ENCODE measurements at places on chromosomes 6 and 20.

DNA sequence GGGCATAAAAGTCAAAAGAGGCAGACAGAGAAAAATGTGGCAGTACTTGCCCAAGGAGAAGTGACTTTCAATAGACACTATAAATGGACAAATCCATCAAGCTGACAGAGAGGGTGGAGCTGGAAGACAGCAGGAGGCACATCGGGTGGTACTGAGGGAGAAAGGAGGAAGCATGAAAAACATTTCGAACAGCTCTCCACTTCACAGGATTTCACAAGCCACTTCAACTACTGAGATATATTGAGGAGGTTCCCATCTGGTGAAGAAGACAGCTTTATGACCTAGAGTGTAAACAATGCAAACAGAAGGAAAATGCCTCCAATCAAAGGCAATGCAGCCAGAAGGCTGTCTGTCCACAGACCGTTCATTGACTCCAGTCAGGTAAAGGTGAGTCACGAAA, 259.4 kb upstream of the ECI2 start:
- no peak for DNase-seq

DNA sequence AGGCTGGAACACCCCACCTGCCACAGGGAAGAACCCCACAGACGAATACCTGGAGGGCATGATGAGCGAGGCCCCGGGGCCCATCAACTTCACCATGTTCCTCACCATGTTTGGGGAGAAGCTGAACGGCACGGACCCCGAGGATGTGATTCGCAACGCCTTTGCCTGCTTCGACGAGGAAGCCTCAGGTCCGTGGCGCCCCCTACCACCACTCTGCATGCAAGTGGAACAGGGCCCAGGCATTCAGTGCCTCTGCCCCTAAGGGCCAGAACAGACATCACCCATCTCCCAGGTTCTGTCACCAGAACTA, 6.6 kb downstream of the MYL9 start:
- no peak for DNase-seq

DNA sequence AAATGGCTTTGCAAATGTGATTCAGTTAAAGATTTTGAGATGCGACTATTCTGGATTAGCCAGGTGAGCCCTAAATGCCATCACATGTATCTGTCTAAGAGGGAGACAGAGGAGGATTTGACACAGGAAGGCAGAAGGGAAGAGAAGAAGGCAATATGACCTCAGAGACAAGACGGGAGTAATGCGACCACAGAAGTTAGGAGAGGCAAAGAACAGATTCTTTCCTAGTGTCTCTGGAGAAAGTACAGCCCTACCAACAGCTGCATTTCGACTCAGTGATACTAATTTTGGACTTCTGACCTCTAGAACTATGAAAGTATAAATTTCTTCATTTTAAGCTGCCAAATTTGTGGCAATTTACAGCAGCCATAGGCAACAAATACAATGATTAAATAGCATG, 24.2 kb upstream of the TPD52L1 start:
- DNase-seq: no peak

GRCh38 chr6:122347280-122347679, 52.2 kb upstream of the HSF2 start:
- DNase-seq: no peak

GRCh38 chr20:20304942-20305341, 63.0 kb upstream of the INSM1 start:
- DNase-seq: no peak

GRCh38 chr20:59667131-59667530, 62.8 kb downstream of the PHACTR3 start:
- DNase-seq: no peak

- DNase-seq: no peak
Measured at GRCh38 chr6:36731622-36732310, 34.1 kb downstream of the RAB44 start.

DNA sequence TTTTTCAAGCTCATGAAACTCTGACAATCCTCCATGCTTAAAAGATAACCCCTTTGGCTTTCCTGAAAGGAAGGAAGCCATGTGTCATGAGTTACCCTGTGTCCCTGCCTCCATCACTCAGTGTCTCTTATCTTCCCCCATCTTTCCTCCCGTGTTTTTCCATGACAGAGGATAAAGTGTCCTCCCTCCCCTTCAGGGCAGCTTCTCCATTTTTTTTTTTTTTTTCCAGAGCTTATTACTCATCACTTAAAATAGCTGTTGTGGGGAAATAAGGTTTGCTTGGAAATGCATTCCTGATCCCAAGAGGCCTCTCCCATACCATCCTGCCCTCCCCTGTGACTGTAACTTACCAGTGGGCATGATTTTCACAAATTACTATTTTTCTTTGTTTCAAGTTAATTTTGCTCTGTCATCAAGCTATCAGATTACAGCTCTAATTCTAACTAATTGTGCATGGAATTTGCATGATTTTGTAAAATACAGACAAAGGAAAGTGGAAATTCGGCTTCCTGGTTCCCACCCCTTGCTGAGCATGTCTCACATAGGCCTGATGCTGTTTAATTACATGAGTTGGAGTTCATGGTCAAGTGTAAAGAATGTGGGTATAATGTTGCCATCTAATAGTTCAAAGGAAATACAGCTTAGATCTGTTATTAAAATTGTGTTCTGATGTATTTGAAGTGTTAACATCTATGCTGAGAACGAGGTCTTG, 614.5 kb upstream of the FLRT3 start:
- no peak for DNase-seq

GRCh38 chr6:51805517-51805916, 281.9 kb downstream of the PKHD1 start:
- DNase-seq: no peak

DNA sequence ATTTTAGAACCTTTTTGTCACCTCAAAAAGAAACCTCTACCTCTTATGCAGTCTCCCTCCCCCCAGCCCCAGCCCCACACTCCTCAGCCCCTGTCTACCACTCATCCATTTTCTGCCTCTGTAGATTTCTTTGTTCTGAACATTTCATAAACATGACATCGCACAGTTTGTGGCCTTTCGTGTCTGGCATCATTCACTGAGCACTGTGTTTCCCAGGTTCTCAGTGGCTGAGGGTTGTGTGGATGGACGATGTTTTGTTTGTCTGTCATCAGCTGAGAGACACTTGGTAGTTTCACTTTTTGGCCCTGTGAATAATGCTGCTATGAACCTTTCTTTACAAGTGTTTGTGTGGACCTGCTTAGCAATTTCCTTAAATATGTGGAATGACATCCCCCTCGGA, 64.5 kb downstream of the FAM120B start:
- DNase-seq: no peak

DNA sequence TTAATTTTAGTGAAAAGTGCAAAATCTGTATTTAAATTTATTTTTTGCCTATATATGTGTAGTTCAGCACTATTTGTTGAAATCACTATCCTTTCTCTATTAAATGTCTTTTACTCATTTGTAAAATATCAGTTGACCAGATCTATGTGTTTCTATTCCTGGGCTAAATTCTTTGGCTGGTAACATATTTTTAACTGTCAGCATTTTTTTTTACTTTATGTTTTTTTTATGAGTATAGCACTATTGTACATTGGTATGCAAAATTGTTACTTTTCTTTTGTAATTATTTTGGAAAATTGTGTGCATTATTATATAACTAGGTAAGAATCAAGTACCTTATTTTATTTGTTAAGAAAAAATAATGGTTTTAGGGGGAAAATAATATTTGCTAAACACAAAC, 582.8 kb upstream of the ADGRB3 start:
- no peak for DNase-seq

- DNase-seq: no peak
Measured at GRCh38 chr6:91719414-91719813, 1132.5 kb upstream of the MAP3K7 start.

- DNase-seq: no peak
Measured at GRCh38 chr6:52662031-52662430, 8.9 kb upstream of the TMEM14A start.

- no peak for DNase-seq
Measured at GRCh38 chr6:135880066-135880972, 28.8 kb downstream of the PDE7B start.

- DNase-seq: no peak
Measured at GRCh38 chr6:85390775-85391174, 59.1 kb upstream of the NT5E start.

DNA sequence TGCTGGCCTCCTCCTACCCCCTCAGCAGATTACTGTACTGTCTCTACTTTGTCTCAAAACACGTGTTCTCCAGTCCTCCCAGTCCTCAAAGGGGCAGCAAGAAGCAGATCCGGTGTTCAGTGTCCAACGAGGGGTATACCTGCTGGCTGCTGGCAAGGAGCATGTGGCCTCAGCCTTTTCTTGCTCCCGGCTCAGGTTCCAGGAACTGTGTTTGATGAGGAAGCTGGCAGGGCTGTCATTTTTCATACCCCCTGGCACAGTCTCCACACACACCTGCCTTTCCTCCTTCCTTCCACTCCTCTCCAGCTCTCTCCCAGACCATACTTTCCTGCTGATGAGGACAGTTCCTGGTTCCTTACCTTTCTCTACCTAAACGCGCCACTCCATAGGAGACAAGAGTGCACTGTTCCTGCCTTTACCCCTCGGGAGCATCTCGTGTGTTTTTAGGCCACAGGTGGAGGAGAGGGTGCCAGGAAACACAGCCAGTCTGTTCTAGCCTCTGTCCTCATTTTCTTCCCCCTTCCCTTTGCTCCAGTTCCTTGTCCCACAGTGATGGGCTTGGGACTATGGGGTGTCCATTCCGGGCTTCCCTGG, 77.2 kb downstream of the SSR1 start:
- peak; percentile 97 for DNase-seq

DNA sequence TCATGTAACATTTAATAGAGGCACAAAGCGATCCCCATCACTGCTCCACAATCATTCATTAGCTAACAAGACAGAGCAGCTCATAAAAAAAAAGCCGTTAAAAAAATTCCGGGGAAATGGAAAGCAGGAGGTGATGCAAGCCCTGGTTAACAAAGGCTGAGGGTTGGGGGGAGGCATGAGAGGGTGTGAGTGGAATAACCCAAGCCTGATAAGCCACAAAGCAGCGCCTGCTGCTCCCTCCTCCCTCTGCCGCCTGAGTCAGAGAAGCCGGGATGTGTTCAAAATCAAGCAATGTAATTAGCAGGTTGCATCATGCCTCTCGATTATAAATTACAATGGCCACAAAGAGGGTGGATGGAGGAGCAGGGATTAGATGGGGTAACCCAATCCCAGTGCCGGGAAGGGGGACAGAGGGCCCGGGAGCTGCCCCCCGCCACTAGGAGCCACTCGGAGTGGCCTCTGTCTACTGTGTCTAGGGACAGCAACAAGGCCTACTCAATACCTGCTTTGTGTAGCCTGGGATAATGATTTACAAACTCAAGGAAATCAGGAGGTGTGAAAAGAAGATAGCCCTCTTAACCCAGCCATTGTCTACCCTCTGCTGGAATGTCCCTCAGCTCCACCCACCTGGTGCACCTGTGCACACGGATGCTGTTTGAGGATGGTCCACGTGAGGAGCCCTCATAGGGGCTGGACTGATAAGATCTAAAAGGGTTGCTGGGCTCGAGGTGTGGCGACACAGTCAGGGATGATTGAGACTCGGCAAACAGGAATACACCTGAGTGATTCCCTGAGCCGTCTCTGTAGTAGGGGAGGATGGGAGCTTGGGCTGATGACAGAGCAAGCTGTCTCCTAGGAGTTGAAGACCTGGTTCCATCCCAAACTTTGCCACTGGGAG, 156.9 kb downstream of the VEGFA start:
- peak; percentile 56 for DNase-seq

GRCh38 chr20:33915726-33916331, 77.9 kb upstream of the RALY start:
- DNase-seq: no peak

DNA sequence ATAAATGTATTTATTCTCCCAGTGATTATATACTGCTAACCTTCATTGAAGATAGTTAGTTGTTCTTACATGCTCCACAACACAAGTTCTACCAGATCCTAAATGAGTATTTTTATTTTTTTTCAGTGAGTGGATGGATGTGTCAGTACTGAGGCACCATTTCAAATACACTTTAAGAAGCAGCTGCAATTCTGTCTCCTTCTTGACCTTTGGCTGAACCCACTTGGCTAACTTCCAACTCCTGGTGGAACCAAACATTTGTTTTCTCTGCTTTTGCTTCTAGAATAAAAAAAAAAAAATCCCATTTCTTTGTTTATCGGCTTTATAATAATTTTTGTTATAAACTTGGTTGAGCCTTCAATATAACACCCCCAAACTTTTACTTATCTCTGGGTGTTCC, 458.3 kb upstream of the MAP3K7 start:
- DNase-seq: peak; percentile 16

GRCh38 chr6:1729750-1730140, 120.0 kb downstream of the FOXC1 start:
- no peak for DNase-seq

DNA sequence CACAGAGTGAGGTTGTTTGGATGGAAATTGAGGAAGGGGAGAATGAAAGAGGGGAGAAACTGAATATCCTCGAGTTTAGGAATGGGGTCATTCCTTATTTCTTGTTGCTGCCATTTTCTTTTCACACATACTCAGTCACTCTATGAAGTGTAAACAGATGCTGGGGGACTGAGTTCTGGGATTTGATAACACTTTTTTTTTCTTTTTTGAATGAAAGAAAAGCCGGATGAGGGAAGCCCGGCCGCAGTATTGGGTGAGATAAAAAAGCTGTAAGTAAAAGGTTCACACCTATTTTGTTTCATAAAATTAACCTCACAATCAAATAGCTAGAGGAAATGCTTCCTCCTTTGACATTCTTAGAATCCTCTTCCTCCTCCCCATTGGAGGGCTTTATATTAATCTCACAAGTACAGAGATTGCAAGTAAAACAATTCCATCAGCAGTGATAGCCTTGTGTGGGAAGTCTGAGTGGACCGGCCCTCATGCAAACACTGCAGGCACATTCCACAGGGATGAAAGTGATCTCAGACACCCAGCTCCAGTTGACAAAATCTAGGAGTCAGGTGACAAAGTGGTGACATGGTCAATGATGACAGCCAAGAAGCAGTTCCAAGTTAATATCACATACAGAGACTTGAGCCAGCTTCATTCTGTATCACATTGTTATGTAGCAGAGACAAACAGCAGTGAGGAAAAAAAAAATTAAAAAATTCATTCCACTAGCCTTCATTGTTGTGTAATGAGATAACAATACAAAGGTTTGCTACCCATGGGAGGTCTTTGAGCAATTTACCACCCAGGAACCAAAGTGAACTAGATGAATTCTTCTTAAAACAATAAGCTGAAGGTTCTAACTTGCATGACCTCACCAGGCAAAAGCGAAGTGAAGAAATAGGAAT, 391.1 kb upstream of the HSF2 start:
- no peak for DNase-seq

GRCh38 chr6:34522761-34523160, 33.4 kb downstream of the SPDEF start:
- DNase-seq: no peak

- DNase-seq: no peak
Measured at GRCh38 chr6:111228094-111228493, 140.8 kb downstream of the SLC16A10 start.

DNA sequence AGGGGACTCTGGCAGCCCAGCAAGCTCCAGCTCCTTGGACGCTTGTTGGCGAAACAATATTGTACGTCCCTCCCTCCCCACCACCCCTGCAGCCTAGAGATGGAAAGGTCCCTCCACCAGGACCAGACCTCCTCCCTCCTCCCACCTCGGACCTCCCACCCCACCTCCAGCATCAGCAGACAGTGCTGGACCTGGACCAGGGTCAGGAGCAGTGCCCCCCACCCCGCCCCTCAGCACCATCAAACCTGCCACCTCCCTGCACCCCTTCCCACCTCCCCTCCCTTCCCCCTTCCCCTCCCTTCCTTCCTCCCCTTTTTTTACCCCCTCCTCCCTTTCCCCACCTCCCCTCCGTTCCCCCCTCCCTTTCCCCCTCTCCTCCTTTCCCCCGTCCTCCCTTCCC, 98.4 kb downstream of the TAF4 start:
- no peak for DNase-seq
